ENCODE measurements at places on chromosomes 7 and 10.

- no peak for DNase-seq
These were observed 390.3 kb downstream of the KCNMA1 start for GRCh38 chr10:77247031-77247990.

GRCh38 chr10:32038777-32039176, 17.4 kb downstream of the KIF5B start:
- DNase-seq, result no peak

- no peak for DNase-seq
These were observed 147.5 kb upstream of the ASAH2 start for GRCh38 chr10:50398823-50399222.

GRCh38 chr7:116724560-116725231, 52.7 kb downstream of the MET start:
- no peak for DNase-seq

DNA sequence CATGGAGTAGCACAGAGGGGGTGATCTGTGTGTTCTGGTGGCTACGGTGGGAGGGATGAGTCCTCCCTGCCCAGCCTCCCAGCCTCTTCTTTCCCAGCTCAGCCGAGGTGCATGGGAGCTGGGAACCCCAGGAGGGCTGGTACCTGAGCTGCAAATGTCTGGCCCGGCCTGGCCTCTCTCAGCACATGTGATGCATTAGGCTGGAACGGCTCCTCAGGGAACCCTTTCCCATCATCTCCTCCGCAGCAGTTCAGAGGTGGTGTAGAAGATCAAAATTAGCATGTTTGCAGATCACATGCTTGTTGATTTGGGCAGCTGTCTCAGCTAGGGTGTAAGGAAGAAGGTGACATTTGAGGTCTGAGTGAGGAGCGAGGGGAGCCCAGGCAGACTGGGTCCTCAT, 126.6 kb downstream of the EMX2 start:
- DNase-seq, result no peak

Measured in progenitor cell of endocrine pancreas (in vitro differentiated cells).